ENCODE measurements at places on chromosomes 1 and 21. TPM values are rescaled to one million over a fixed set of nuclear protein-coding genes. Genes with fewer than 3 reads are reported as not detected.

The BRINP3 gene
- total RNA-seq, result not detected

The OR2T1 gene
- not detected for total RNA-seq

The ACTN2 gene
- total RNA-seq, result 0.52 TPM

The NPPB gene
- total RNA-seq, result not detected

The SEMA4A gene
- total RNA-seq, result 1.8 TPM

The S100A2 gene
- total RNA-seq, result not detected

The OLFML2B gene
- 1.3 TPM for total RNA-seq

The HUNK gene
- 4.7 TPM for total RNA-seq

The KRTAP6-3 gene
- not detected for total RNA-seq

The IFI44 gene
- total RNA-seq, result not detected

The ZSCAN20 gene
- 11.4 TPM for total RNA-seq

The TMPRSS15 gene
- total RNA-seq, result not detected

The SLC16A4 gene
- total RNA-seq, result 0.56 TPM

The ANP32E gene
- total RNA-seq, result 201 TPM

The TNFRSF8 gene
- not detected for total RNA-seq

The OTUD3 gene
- total RNA-seq, result 22.3 TPM

The CR1L gene
- total RNA-seq, result not detected

The DRAXIN gene
- total RNA-seq, result 27.1 TPM

The TIAM1 gene
- 27.2 TPM for total RNA-seq

The MAP3K21 gene
- total RNA-seq, result 4.2 TPM

The LCE1E gene
- total RNA-seq, result not detected

The KCND3 gene
- total RNA-seq, result 0.09 TPM

All from neural progenitor cell (in vitro differentiated cells).